Fibroblast of skin of right biceps (primary cell): ENCODE measurements at places on chromosomes 6 and 20.

DNA sequence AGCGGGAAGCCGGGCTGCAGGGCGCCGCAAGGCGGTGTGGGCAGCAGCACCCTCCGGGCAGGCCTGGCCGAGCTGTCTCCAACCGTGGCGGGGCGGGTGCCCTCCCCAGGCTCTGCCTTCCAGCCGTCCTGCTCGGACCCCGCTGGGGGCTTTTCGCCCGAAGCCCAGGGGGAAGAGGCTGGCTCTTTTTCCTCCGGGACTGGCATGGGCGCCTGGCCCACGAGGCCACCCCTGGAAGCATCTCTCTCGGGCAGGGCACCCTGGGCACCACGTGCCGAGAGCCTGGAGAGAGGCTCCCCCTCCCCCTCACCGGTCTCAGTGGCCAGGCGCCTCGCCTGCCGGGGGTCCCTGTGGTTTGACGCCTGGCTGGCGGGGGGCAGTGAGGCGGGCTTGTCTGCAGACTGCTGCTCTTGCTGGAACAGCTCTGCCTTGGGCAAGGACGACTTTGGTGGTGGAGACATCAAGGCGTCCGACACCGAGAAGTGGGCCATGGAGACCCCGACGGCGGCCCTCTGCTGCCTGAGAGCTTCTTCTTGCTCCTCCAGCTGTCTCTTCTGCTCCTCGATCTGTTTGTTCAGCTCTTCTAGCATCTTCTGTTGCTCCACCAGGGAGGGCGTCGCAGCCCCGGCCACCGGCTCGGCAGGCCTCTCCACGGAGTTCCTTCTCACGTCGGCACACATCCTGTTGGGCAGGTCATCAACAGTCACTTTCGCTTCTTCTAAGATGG lies 19.5 kb upstream of the TCFL5 start:
- no peak for DNase-seq

DNA sequence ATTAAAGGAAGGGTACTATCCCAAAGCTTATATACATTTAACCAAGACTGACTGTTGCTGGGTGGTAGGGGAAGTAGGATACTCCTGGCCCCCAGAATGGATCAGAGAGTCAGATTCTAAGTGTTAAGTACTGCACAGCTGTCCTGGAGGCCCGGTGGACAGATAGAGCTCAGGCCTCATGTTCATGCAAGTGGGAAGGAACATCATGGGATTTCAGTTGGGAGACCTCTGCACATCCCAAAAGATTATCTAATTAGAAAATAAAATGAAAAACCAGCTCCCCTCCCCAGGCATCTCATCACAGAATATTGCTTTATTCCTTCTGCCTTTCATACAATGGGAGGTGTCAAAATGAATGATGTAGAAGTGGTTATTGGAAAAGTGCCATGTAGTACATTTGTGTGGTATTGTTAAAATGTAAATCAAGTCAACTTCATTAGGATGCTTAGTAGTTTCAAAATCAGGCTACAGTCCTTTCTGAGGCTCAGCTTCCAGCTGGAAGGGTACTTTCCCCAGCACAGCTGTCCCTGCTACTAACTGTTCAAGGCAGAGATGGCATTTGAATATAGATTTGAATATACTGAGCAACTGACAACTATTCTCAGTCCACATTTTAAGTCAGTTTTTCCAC lies 82.9 kb downstream of the SLC35B3 start:
- no peak for DNase-seq

DNA sequence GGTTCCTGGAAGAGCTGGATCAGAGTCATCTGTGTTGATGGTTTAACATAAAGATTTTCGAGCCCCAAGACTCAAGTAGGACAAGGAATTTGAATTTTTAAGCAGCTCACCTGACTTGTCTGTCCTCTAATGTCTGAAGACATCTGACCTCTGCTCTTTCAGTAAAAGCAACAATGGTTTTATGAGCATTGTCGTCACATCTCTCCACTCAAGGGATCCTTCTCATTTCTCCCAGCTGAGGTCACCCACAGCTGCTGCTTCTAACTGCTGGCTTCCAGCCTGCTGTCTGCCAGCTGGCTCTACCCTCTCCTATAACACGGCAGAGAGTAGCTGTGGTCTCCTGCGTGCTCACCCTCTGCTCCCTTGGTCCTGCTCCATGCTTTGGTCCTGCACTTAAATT lies 24.7 kb upstream of the HDAC2 start:
- peak; percentile 93 for DNase-seq

DNA sequence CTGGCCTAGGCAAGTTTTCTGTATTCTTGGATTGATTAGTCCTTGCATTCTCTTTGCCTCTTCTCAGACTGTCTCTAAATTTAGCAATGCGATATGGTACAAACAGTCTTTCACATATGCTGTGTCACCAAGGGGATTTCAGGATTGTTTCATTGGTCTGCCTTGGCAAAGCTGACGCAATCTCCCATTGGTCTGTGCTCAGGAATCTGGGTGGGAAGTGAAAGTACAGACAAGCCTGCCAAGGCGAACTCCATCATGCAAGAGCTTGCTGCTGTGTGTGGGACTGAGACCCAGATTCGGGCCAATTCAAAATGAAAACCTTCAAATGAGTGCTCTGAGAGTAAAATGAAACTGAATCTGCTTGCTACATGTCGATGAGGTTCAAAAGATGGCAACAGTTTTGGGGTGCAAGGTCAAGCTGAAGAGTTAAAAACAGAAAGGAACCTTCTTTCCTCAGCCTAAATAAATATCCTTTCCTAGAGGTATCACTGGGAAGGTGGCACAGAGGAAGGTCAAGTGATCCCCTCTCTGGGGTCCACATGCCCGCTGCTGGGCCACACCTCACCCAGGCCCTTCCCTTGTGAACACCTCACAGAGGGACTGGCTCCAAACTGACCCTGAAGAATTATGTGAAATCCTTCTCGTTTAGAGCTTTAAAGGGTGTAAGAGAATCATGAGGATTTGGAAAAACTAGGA lies 198.8 kb upstream of the PREP start:
- peak; percentile 98 for DNase-seq

DNA sequence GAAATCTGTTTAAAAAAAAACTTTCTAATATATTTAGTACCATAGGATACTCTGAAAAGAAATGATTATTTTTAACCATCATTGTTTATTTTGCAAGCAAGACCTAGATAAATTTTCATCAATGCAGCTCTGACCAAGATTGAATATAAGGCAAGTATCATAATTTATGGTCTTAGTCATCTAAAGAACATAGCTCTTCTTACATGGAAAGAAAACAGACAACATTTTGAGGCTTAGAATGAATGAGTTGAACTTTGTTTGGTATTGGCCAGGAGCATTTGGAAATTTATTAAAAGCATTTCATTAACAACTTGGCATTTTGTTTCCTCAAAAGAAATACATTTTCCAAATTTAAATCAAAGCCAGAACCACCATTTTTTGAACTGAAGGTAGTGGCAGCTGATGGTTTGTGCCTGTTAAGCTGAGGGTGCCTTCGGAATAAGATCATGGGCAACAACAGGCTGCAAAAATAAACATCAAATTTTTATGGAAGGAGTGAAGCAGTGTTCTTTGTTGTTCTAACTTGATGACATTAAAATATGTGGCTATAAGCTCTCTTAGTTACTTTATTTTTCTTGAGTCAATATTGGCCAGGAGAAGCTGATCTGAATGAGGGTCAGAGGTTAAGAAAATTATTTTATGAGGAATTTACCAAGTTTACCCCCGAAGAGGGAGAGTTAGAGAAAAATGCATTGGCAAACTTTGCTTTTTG lies 6.7 kb upstream of the ATXN1 start:
- DNase-seq, result peak; percentile 30

GRCh38 chr6:154868143-154868594 lies 126.9 kb upstream of the TIAM2 start:
- peak; percentile 72 for DNase-seq

DNA sequence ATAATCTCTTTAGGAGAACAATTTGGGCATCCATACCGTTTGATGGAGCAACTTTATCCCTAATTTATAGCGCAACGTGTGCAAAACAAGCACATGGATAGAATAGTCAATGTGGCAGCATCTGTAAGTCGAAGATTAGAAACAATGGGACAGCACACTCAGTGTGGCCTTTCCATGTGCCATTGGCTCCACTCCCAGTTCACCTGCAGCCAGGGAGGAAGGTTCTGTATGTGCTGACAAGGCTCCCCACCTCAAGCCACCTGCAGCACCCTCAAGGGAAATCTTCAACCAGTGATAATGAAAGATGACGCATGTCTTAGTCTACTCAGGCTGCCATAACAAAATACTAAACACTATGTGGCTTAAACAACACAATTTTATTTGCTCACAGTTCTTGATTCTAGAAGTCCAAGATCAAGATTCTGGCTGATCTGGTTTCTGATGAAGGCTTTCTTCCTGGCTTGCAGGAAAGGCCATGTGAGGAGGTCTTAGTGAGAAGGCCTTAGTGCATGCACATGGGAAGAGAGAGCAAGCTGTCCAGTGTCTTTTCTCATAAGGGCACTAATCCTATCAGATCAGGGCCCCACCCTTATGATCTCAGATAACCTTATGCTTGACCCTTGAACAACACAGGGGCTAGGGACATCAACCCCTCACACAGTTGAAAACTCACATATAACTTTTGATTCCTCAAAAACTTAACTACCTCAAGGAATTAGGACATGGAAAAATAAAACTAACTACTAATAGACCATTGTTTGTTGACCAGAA lies 34.9 kb upstream of the SHLD1 start:
- DNase-seq, result no peak

- no peak for DNase-seq
These were observed 75.3 kb downstream of the SRC start for GRCh38 chr20:37421060-37421905.

DNA sequence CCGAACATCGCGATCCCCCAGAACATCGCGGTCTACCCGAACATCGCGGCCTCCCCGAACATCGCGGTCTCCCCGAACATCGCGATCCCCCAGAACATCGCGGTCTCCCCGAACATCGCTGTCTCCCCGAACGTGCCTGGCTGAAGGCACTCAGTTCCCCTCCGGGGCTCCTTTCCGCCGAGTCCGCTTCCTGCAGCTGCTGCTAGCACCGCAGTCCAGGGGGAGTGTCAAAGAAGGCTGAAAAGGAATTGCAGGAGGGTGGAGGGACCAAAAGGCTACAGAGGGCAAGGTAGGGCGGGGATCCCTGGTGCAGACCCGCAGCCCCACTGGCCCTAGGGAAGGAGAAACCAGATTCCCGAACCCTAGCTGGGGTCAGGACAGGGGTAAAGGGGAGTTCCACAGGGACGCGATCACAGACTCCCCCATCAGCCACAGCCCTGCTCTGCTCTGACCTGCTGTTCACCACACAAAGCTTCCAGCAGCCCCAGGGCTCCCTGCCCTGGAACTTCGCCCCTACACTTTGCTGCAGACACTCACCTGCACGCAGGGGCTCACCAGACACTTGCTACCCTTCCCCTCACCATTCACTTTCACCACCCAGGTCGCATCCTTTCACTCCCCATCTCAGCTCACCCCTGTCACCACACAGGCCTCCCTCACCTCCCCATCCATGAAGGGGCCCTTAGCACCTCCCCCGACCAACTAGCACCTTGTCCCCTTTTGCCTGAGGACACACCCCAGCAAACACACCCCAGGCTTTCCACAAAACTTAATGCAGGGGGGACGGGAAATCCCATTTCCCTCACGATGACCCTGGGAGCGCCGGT lies 1.7 kb downstream of the ULBP1 start:
- DNase-seq, result no peak

- no peak for DNase-seq
These were observed 161.7 kb downstream of the INSM1 start for GRCh38 chr20:20529597-20529996.

DNA sequence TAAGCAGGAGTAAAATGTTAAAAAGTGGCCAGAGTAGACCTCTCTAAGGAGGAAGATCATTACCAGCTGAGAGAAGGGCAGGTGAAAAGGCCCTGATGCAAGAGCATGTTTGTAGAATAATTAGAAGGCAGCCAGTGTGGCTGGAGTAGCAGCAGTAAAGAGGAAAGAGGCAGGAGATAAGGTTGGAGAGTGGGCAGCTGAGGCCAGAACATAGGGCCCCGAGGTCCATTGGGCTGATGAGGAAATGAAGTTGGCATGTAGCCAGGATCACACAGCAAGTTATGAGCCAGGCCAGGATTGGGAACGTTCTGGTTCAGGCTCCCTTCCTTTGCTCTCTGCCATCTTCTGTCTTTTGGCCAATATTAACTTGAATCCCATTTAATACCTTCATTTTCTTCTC lies 51.6 kb downstream of the RALY start:
- DNase-seq, result no peak

- DNase-seq, result no peak
These were observed 71.4 kb downstream of the BMP7 start for GRCh38 chr20:57195023-57195422.

DNA sequence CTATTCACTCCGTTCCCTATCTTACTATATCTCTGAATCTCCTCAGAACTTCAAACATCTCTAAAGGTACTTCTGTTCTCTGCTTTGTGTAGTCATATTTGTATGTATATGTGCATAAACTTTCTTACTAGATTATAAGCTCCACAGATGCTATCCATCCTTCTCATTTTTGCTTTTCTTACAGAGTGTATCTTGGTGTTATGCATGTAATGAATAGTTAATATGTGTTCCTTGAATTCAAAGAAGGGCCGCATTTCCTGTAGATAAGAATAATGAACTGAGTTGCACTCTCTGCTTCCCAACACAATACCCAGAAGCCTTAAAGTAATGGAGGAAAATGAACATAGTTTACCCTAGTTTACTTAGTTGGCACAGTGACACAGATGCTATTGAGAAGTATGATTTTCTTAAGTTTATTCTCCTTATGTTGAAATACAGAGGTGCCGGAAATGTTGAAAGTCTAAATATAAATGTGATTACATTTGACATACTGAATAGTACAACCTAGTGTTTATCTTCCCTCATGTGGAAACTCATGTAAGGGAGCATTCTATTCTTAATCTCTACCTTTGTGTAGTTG lies 6.0 kb downstream of the NUS1 start:
- no peak for DNase-seq

DNA sequence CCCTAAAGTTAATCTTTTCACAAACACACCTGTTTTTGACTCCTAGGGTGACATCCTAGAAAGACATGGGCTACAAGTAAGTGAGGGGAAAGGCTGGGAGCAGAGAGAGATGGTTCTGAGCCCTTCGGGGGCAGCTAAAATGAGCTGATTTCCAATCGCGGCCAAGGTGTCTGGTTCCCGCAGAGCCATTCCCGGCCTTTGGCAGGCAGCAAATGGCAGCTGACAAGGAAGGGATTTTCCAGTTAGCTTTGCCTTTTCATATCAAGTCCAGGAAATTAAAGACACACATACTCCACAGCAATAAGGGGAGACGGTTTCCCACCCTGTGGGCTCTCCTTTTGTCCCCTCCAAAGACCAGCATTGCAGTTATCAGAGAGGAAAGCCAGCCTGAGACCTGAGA lies 228.5 kb downstream of the ZMYND8 start:
- DNase-seq, result no peak

DNA sequence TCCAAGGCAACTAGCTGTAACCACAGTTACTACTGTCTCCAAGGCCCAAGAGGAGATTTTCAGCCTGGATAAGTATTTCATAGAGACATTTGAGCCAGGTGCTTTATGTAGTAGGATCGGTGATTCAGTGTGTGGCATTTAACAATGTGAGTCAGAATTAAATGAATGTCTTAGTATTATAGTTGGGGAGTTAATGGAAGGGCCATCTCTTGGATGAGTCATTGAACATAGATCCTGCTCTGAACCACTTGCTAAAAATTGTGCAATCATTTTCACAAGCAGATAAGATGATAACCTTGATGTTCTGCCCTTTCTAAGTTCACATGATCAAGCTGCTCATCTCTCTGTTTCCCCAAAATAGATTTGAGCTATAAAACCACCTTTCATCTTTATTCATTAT lies 668.9 kb upstream of the CITED2 start:
- DNase-seq, result peak; percentile 97

- no peak for DNase-seq
These were observed 47.6 kb upstream of the NNAT start for GRCh38 chr20:37473249-37474000.
